LoVo (cell line): ENCODE measurements at places on chromosomes 2 and 18.

DNA sequence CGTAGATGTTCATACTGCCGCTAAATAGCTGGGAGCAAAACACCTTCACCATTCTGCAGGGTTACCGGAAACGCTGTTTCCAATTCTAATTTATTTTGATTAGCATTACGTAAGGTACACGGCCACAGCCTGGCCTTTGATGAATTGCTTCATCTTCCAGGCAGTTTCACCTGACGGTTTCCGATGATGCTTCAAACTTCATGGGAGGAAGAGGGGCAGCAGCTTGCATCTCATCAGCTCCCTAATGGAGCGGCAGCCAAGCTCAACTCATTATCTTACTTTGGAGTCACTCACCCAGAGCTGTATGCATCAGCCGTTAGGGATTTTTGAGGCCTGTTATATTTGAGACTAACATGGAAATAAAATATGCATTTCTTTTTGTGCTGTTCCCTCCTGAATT is 54.8 kb downstream of the TMEM18 start:
- DNase-seq = no peak

GRCh38 chr2:73981081-73982001 is 3.4 kb upstream of the TET3 start:
- DNase-seq = peak; percentile 47

GRCh38 chr2:234490271-234491091 is 6.4 kb downstream of the ARL4C start:
- DNase-seq = no peak

- DNase-seq = no peak
These were observed 11.1 kb downstream of the RAB3GAP1 start for GRCh38 chr2:135063210-135063609.

DNA sequence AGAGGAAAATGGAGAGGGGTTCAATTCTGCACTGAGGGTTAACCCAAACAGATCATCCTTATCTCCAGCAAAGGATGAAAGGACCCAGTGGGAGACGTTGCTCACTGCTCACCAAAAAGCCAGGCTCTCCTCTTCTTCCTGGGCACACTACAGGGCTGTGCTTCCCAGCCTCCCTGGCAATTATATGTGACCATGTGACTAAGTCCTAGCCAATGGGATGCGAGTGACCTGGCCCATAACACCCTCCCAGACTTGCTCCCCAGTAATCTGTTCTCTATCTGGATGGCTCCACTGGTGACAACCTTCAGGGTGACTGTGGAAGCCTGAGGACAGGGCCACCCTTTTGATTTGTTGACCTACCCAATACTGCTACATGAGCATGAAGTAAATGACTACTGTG is 10.9 kb upstream of the PRKCE start:
- DNase-seq = no peak

- DNase-seq = peak; percentile 64
These were observed 272.8 kb downstream of the RND3 start for GRCh38 chr2:150214626-150215025.

DNA sequence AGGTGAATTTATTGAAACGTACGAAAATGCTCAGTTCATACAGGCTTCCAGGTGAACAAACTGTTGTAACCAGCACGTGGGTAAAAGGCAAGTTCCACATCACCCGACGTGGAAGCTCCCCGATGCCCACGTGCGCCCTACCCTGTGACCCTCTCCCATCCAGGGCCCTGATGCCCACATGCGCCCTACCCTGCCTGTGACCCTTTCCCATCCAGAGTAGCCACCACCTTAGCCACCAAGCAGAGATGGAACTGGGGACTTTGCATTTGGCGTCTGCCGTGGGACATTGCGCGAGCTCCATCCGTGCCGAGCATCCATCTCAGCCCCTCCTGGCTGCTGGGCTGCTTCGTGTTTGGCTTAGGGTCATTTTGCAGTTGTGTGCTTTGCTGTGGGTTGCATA is 37.5 kb downstream of the ANO7 start:
- no peak for DNase-seq

DNA sequence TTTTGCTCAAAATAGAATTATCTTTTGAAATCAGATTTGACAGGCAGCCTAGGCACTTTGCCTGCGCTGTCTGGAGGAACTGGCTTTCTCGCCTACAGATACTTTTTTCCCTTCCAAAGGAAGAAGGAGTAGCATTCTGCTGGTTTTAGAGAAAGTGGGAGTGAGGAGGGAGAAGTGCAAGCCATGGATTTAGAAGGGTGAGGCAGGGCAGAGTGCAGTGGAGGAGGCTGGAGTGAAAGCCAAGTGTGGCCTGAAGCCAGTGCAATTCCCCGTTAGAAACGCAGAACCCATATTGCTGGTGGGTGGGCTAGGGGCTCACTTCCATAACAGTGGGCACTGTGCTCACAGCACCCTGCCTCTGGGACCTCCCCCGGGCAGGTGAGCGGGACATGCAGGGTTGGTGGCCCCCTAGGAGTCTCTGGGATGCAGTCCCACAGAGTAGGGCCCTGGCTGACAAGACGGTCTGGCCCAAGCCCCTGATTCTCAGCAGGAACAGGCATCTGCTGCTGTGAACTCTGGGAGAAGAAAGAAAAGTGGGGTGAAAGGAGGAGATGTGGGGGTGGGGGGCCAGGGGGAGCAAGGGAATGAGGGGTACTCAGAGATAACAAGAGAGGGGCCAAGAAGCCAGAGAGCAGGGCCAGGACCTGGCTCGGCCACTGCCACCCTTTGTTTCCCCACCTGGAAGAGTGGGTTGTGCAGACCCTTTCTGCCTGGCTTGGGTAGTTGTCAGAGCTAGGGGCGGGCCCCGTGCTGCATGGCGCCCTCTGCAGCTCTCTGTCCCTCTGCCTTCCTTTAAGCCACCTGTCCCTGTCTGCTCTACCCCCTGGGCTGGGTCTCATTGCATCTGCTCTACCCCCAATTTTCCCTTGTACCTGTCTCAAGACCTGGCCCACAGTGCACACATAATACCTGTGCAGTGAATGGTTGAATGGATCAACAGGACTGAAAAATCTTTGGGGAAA is 273.5 kb upstream of the HS6ST1 start:
- no peak for DNase-seq

DNA sequence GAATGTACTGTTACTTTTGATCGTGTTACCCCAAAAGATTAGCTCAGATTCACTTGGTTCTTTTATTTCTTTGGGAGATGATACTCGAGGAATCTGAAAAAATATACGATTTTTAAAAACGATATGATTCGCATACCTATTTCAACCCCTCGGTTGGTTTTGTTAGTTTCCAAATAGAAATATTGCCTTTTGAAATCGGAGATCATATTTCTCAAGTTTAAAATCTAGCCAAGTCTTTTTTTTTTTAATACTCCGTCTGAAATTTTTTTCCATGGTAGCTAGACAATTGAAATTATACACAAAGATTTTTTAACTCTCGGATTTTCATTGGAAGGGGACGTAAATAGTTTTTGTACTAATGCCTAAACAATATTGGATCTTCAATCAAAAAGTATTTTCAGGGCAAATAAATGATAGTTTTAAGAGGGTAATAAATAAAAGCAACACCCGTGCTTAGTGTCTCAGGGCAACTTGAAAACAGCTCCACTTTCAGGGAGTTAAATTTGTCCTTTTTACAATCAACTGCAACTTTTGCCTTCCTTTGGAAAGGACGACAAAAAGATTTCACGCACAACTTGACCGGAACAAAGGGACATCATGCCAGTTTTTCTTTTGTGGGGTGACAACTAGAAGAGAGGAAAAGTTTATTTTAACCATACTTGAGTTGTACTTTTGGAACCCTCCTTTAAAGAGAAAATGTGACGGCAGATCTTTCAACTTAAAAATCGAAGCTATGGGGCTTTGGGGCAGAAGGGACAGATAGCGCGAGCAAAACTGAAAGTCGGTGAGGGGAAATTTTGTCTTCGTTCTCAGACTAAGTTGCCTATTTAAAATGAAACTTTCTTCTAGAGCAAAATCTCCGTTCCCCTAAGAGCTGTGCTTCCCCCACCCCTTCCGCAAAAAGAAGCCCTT is 5.8 kb upstream of the ONECUT2 start:
- no peak for DNase-seq

- DNase-seq = no peak
These were observed 2.2 kb upstream of the GYPC start for GRCh38 chr2:126653761-126654160.

DNA sequence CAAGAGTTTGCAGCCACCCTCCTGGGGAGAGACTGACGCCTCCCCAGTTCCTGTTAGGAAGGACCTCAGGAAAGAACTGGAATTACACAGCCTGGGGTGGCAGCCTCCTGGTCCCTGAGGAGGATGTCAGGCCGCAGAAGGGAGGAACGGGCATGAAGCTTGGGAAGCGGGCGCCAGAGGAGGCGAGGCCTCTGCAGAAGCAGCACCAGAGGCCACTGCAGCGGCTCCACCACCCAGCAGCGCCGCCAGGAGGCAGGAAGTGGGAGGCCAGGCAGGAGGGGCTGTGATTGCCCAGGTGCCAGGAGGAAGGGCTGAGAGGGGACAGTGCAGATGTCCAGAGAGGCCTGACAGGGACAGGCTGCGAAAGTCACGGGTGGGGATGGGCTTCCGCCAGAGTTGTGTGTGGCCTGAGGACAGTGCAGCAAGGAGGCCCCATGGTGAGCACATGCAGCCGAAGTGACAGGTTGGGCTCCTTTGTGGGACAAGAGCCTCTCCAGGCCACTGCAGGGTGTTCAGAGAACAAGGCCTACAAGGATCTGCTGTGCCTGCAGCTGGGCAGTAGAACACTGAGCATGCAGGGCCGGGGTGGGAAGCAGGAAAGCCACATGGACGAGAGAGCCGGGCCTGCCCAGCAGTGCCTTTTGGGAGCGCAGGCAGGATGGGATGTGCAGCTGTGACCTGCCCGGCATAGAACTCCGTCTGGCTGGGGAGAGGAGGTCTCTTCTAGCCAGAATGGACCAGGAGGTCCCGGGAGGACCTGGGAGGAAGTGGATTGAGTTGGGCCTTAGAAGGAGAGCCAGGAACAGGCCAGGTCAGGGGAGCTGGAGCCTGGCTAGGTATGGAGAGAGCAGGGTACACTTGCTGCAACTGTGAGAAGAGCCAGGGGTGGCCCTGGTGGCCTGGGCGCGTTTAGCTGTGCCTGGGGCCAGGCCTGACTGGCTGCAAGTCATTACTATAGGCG is 39.1 kb upstream of the ALPP start:
- no peak for DNase-seq

DNA sequence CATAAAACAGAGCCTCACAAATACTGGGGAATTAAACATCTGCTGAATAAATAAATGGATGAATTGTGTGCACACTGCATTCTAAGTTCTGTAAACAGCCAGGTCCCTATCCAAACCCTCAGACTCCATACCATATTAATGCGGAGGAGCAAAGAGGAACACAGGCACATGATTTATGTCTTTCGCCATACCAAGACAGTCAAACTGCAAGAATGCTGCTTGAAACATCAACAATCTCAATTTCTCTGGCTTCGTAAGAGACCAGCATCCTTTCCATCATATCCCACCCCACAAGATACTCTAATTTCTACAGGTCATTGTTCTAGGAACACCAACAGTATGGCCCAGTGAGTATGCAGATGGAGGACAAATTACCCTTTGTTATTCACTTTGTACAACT is 15.0 kb downstream of the KANSL3 start:
- DNase-seq = no peak

GRCh38 chr2:9692456-9693195 is 61.8 kb upstream of the YWHAQ start:
- DNase-seq = no peak

- DNase-seq = no peak
These were observed 100.4 kb upstream of the LCLAT1 start for GRCh38 chr2:30346471-30347169.

GRCh38 chr18:77478646-77479442 is 229.2 kb downstream of the GALR1 start:
- no peak for DNase-seq

DNA sequence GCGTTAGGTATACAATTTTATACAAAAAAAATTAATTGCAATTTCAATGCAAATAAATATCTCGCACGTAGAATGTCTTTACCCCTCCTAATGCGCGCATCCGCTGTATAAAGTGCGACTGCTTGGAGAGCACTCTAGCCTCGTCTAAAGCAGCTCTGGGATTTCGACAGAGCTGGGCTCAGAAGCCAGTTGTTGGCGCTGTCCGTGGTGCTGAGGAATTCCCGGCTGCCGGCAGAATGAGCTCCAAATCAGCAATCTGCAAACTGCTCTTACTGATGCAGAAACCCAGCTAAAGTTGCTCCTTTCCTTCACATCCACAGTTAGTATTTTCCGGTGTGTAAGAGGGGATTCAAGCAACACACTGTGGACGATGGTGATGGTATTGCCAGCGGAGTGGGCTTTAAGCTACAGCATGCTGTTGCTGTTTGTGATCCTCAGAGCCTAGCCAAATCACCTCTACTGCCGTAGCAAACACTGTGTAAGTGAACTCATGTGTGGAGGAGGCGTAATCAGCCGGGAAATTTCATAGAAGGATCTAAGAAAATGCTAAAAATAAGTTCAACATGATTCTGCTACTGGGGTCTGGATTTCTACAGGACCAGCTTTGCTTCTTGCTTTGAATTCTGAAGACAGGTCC is at the start of gene VWC2L:
VWC2L (plus strand) TSS at position 137 of the 637 bp plus-strand sequence. CDS start 3,140 bp downstream, outside the sequence.
- peak; percentile 64 for DNase-seq

- DNase-seq = no peak
These were observed 80.5 kb downstream of the EHBP1 start for GRCh38 chr2:62785810-62786597.

- no peak for DNase-seq
These were observed 143.8 kb upstream of the ARL4C start for GRCh38 chr2:234640657-234641056.

- DNase-seq = peak; percentile 81
These were observed 1.7 kb downstream of the TMSB10 start for GRCh38 chr2:84906900-84907714.

DNA sequence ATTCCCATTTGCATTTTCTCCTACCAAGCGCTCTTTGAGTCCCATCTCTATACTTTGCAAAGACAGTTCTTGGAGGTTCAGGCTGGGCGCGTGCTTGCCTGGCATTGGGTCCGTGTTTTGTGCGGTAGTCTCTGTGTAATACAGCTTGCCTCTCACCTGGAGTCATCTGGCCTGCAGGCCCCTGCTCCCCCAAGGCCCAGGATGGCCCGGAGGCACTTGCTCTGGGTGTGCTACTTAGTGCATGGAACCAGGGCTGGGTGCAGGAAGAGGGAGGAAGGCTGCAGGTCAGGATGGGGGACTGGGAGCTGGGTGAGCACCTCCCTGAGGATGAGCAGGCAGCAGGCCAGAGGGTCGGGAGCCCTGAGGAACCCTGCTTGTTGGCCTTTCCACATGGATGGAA is 220.9 kb downstream of the LDLRAD4 start:
- no peak for DNase-seq

DNA sequence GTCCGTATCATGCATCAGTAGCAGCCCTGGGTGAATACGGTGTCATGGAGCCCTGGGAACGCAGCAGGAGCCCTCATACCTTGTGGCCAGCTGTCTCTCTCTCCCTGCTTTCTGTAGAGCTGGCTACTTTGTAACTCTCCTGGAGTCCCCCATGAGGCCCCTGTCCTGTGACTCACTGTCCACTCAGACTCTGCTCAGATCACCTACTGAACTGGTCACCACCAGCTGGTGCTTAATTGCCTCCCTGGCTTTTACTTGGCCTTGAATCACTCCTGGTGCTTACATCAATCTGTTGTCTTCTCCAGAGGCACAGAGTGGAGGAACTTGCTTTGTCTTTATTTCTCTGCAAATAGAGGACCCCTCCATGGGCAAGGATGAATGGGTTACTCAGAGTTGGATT is 172.7 kb downstream of the HRH4 start:
- no peak for DNase-seq
